A549 treated with GW870086 at 1 μM for 4 hours (cell line): ENCODE measurements at places on chromosomes 3 and 15. TPM values are rescaled to one million over a fixed set of nuclear protein-coding genes. Genes with fewer than 3 reads are reported as not detected.

IL1RAP gene
- total RNA-seq: 5.2 to 6.6 TPM (median 6.5 TPM) in 5 replicates

CCDC13 gene
- 0.41 to 0.61 TPM (median 0.46 TPM) in 5 replicates for total RNA-seq

DPPA4 gene
- not detected in 5 replicates for total RNA-seq

LSAMP gene
- 0.06 to 0.62 TPM (median 0.20 TPM) in 5 replicates for total RNA-seq

SNX22 gene
- total RNA-seq: 0.74 to 1.3 TPM (median 0.99 TPM) in 5 replicates

MEX3B gene
- total RNA-seq: 2.8 to 5.2 TPM (median 4.8 TPM) in 5 replicates

PRR20G gene
- total RNA-seq: 0.64 to 1.1 TPM (median 0.80 TPM) in 5 replicates

ARHGEF26 gene
- 7.1 to 10.1 TPM (median 8.7 TPM) in 5 replicates for total RNA-seq

PFKFB4 gene
- total RNA-seq: 9.0 to 14.2 TPM (median 13.2 TPM) in 5 replicates

KIF23 gene
- total RNA-seq: 70.2 to 83.9 TPM (median 78.2 TPM) in 5 replicates

SERP1 gene
- 68.8 to 112 TPM (median 96.8 TPM) in 5 replicates for total RNA-seq

DUOXA2 gene
- total RNA-seq: not detected in 5 replicates

GOLGA8Q gene
- not detected in 5 replicates for total RNA-seq

ARL14 gene
- total RNA-seq: 0.10 to 0.56 TPM (median 0.36 TPM) in 5 replicates

ARPIN gene
- total RNA-seq: 8.5 to 13.6 TPM (median 12.6 TPM) in 5 replicates

SPRED1 gene
- total RNA-seq: 5.7 to 9.6 TPM (median 8.3 TPM) in 5 replicates

LINGO1 gene
- 8.7 to 11.7 TPM (median 9.0 TPM) in 5 replicates for total RNA-seq

CDHR4 gene
- 0.21 to 0.52 TPM (median 0.32 TPM) in 4 of 5 replicates, not detected in the other for total RNA-seq
